ENCODE measurements at places on chromosomes 3 and 15. TPM values are rescaled to one million over a fixed set of nuclear protein-coding genes. Genes with fewer than 3 reads are reported as not detected.

GRCh38 chr3:31884251-31884650 is 96.8 kb downstream of the OSBPL10 start:
- DNase-seq, result no peak

GRCh38 chr15:56052395-56053045 is 59.1 kb upstream of the NEDD4 start:
- peak; percentile 56 for DNase-seq

SCN5A gene
- 13.1 TPM for total RNA-seq

C3orf20 gene
- total RNA-seq, result not detected

GRCh38 chr3:117074826-117075225 is 365.2 kb downstream of the TUSC7 start:
- no peak for DNase-seq

DNA sequence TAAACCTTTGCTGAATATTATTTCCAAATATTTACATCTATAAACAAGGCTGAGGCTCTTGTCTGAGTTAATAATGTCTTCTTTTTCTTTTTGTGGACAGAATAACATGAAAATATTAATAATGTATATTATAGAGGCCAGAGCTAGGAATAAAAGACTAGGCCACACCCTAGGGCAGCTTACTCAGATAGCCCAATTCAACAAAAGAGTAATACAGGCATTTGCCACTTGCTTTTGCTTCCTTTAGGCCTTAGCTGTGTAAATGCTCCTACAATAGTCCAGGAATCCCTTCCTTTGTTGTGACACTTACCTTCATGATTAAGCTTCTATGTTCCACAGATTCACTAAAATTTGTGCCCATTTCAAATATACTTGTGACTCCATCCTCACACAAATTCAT is 16.5 kb downstream of the IMPG2 start:
- no peak for DNase-seq

- no peak for DNase-seq
Observed at GRCh38 chr3:63477494-63478129, 174.9 kb upstream of the SNTN start.

ANKDD1A gene
- 2.6 TPM for total RNA-seq

DNA sequence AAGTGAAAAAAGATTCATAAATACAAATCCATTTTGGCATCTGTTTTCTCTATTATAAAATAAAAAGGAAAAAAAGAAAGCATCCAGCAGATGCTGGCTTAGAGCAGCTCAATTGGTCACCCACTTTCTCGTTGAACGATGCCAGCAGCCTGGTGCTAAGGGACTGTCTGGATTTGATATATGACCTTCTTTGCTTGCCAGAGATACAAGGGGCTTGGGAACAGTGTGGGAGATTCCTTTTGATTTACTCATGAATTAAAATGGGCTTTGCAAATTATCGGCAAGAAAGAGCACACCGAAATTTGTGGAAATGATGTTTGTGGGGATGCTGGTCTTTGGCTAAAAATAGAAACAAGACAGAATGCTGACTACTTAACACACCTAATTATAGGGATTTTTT is 210.3 kb upstream of the STT3B start:
- no peak for DNase-seq

DNA sequence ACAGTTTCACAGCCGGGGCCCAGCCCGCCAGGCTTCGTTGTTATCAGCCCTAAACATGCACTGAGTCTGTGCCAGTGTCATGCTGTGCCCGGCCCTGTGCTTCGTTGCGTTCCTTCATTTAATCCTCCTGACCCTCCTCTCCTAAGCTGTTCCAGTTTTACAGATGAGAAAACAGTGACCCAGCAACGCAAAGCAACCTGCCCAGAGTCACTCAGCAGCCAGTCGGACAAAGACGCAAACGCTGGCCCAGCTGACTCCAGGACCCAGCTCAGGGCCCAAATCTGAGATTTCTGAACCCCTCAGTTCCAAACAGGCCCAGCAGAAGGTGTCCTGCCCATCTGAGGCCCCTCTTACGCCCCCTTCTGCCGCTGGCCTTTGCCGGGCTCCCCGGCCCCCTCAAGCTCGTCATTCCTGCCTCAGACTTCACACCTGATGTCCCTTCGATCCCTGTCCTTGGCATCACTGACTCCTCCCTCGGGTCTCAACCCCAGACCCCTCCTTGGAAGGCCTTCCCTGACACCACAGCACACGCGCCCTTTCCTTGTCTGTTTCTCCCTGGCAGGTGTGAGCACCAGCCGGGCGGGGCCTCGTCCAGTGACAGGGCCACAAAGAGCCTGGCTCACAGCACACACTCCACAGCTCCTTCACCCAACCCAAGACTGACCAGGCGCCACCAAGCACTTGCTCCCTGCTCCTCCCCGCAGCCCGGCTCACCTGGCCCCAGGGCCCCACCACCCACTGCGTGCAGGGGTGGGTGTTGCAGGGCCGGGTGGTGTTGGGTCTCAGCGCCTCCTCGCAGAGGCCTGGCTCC is 48.1 kb downstream of the ADAMTS7 start:
- DNase-seq, result no peak

MOBP gene
- total RNA-seq, result 0.44 TPM

DNA sequence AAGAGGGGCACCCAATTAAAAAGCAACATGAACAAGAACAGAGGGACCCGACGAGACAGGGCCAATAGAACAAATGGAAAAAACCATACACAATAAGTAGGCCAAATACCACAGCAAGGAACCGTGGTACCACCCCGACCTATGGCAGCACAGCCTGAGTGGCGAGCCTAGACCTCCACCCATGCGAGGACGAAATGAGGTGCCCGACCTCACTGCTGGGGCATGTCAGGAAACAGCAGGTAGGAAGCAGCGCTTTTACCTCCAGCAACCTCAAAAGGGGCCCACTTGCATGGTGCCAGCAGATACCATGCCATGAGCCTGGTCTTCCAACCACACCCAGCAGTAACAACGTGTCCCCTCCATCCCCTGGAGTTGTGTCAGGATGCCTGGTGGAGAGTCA is 77.9 kb downstream of the PCSK6 start:
- DNase-seq, result no peak

- peak; percentile 58 for DNase-seq
Observed at GRCh38 chr3:155018621-155019330, 61.3 kb upstream of the MME start.

PAK6 gene
- not detected for total RNA-seq

LIPC gene
- not detected for total RNA-seq

- no peak for DNase-seq
Observed at GRCh38 chr3:65666448-65667091, 372.1 kb downstream of the MAGI1 start.

- DNase-seq, result peak; percentile 71
Observed at GRCh38 chr3:129224984-129225393, 24.4 kb upstream of the COPG1 start.

DNA sequence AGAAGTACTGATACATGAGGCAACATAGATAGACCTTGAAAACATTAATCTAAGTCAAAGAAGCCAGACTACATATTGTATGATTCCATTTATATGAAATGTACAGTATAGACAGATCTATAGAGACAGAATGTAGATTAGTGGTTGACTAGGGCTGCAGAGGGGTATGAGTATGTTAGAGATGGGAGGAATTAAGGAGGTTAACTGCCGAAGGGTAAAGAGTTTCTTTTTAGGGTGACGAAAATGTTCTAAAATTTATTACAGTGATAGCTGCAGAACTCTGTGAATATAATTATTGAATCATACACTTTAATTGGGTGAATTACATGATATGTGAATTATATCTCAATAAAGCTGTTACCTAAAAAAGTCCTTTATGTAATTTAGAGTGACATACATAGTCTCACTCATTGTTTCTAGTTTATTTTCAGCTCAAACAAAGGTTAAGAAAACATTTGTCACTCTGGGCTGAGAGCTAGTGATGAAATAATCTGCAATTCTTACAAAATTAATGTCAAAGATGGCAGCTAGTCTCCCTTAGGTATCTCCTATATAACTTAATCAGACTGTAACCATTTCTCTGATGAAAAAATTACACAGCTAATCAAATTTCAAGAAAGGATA is 61.4 kb downstream of the DENND4A start:
- peak; percentile 10 for DNase-seq

DNA sequence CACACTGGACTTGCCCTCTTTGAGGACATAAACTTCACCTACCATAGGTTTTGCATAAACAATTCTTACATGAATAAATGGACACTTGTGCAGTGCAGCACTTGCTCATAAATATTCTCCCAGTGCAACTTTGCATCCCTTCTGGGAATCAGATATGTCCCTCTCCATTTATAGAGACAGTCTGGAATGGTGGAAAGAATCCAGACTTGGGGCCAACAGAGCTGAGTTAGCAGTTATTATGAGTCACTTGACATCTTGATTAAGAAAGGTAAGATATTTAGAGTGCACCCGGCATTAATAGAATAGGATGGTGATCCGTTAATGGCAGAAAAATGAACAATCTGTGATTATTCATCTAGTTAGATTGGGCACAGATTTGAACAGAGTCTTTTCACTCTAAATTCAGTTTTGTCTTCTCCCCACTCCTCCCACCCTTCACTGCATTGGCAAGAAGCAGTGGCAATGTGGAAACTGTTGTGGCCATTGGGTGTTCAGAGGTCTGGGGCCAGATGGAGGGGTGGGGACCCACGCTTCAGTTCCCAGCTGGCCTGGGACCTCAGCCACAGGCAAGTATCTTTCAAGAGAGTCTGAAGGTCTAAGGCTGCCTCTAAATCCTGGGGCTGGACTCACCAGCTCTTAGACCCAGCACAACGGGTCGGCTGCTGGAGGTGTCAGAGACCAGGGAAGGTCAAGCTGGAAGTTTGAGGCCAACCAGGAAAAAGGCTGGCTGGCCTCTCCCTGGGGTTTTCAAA is 58.9 kb upstream of the KY start:
- DNase-seq, result no peak

- no peak for DNase-seq
Observed at GRCh38 chr3:79202471-79203143, 565.2 kb downstream of the ROBO1 start.

ERICH6 gene
- not detected for total RNA-seq

HIGD2B gene
- total RNA-seq, result not detected

ITGB5 gene
- 144 TPM for total RNA-seq

SUCNR1 gene
- total RNA-seq, result not detected

SERINC4 gene
- total RNA-seq, result not detected

TOP2B gene
- 102 TPM for total RNA-seq

DNA sequence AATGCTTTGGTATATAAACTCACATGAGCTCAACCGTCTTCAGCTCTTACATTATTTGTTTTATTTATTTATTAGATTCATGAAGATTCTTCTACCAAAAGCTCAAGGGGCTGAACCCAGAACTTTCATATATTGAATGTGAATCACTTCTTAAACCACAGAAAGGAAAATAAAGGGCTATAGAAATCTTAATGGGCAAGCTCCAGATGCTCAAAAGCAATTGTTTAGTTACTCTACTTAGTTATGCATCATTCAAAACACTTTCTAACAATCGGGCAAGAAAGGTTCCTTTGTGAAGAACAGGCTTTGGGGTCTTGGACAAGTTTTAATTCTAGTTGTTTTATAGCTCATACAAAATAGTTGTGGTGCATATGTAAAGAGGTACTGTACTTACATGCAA is 380.2 kb downstream of the TIGIT start:
- no peak for DNase-seq

DNA sequence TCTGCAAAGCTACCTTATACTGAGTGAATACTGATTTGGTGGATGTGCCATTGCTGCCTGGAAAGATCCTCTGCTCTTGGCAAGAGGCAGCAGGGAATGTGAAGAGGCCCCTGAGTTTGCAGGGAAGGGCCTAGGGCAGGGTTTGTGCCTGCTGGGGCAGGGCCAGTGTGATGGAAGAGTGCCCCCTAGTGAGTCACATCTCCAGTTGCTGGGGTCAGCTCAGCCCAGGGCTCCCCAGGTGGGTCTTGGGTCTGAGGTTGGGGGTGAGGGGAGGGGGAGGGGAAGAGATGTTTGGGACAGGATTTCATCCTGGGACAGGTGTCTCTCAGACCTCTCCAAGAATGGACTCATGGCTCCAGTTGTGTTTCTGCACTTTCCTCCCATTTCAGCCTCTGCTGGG is 4.1 kb upstream of the AMOTL2 start:
- DNase-seq, result peak; percentile 51

DISP2 gene
- 1.2 TPM for total RNA-seq

GRCh38 chr3:127165694-127166485 is 27.0 kb upstream of the PRR23E start:
- no peak for DNase-seq

DNA sequence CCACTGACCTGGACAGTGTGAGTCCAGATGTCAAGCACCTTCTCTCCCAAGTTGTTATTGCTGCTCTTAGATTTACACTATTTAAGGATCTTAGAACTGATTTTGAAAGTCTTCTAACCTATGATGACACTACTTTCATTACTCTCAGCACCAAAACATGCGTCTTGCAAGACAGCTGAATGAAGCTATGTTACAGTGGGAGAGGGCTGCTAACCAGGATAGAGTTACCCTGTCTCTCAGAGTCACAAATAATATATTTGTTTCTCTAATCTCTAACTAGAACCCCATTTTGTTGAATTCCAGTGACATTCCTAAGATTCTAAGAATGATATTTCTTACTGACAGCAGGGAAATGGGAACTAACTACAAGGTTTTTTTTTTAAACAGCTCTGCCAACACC is 455.5 kb downstream of the MAGI1 start:
- DNase-seq, result no peak

DNA sequence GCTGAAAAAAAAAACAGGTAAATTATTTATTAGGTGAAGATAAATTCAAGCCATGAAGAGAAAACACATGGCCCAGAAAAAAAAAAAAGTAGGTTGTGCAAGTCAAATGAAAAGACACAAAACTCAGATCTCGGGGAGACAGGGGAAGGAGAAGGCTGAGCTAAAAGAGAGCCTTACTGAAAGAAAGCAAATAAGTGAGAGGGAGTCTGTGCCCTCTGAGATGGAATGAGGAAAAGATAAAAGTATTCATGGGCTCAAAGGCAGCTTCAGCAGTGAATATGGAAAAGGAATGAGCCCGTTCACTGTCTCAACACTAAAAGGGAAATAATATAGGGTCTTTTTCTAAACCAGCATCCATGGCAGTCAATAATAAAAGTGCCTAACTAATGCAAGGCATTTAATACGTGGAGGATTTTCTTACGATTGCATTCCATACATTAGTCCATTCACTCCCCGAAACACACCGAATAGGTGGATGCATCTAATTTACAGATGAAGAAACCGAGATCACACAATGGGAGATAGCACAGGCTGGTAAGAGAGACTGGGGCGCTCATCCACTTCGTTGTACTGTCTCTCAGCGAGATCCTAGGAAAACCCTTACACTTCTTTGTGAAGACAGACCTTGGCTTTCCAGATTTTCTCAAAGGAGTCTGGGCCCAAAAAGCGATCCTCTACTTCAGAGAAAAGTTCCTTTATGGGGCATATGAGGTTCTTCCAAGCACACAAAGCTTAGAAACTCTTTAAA is 1.1 kb downstream of the TFDP2 start:
- DNase-seq, result no peak

- no peak for DNase-seq
Observed at GRCh38 chr15:69804786-69805185, 292.9 kb downstream of the TLE3 start.

FRMD5 gene
- 18.2 TPM for total RNA-seq

GRCh38 chr3:165754219-165755007 is 82.8 kb downstream of the BCHE start:
- peak; percentile 30 for DNase-seq

GRCh38 chr3:108983051-108983450 is 29.4 kb upstream of the GUCA1C start:
- DNase-seq, result no peak

GRCh38 chr3:88101142-88101541 is 42.1 kb downstream of the ZNF654 start:
- DNase-seq, result no peak

- peak; percentile 28 for DNase-seq
Observed at GRCh38 chr3:188060840-188061544, 93.0 kb upstream of the LPP start.

- DNase-seq, result no peak
Observed at GRCh38 chr3:146130881-146131371, 30.1 kb downstream of the PLOD2 start.

SCG5 gene
- total RNA-seq, result 3.3 TPM

- DNase-seq, result peak; percentile 82
Observed at GRCh38 chr3:110526777-110527727, 544.6 kb upstream of the NECTIN3 start.
